ENCODE measurements at places on chromosomes 4 and X.

GRCh38 chr4:13984991-13985800 lies 357.7 kb upstream of the BOD1L1 start:
- peak; percentile 20 for DNase-seq

DNA sequence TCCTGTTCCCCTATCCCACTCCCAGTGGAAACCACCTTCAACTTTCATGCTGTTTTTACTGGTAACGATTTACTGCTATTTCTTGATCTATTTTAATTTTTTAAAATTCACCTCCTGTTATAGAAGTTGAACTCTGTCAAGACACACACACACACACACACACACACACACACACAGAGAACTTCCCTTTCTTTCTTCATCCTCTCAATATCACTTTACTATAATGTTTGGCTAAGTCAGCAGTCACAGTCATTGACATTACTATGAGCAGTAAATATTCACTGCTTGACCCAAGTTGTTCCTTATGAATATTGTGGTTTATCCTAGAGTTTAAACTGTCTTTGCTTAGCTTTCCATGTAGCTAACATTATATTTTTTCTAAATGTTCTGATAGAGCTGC lies 24.0 kb upstream of the SGMS2 start:
- DNase-seq = peak; percentile 48

DNA sequence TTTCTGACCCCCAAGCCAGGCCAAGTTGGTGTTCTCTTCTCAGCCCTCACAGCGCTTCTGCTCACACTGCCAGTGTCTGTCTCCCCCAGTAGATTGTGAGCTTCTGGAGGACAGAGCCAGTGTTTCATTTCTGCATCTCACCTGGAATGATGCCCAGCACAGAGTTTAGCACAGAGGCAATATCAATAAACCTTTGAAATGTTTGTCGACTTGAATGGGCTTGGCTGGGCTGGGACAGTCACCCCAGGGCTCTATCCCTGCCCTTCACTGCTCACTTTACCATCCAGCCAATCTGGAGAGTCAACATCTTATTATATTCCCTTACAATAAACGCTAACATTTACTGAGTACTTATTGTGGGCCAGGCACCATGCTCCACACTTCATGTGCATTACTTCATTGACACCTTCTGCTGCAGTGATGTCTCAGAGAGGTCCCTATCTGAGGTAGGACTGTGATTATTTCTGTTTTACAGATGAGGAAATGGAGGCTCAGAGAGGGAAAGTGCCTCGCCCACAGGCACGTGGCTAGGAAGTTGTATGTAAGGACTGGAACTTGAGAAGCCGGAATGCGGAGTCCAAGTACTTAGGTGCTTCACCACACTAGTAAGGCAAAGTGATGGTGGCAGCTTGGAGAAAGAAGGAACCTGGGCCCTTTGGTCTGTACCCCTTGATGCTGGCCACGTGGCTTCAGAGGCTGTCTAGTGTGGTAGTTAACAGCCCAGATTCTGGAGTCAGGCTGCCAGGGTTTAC lies 19.5 kb downstream of the EFNB1 start:
- DNase-seq = no peak

- peak; percentile 47 for DNase-seq
Observed at GRCh38 chr4:147683188-147683591, 773 bp downstream of the PRMT9 start.

GRCh38 chr4:84579403-84579776 lies 3.5 kb upstream of the CDS1 start:
- no peak for DNase-seq

DNA sequence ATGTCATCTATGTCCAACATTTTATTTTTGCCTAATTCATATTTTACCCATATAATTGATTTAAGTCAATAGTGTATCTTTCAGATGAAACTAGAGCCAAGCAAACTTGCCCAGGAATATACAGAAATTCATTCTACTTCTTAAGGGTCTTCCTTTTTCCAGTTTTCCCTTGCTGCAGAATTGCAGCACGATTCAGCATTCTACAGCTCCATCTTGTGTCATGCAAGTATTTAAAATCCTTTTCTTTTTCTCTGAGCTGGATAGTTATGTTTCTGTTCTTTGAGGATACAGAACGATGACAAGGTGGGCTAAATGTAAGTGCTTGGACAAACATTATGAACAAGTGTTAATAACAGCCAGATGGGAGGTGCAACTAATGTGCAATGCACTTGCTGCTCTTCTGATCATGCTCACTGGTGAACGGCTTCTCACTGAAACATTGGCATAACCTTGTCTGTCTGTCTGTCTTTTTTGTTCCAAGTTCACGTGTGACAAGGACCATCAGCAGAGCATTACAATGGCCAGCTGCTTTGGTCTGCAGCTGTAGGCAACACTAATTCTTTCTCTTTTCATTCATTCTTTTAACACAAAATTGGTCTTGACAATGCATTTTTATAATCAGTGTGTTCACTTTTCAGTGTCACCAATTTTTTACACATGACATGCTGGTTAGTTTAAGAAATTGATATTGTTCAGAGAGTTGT lies 1821.7 kb downstream of the ARAP2 start:
- no peak for DNase-seq

DNA sequence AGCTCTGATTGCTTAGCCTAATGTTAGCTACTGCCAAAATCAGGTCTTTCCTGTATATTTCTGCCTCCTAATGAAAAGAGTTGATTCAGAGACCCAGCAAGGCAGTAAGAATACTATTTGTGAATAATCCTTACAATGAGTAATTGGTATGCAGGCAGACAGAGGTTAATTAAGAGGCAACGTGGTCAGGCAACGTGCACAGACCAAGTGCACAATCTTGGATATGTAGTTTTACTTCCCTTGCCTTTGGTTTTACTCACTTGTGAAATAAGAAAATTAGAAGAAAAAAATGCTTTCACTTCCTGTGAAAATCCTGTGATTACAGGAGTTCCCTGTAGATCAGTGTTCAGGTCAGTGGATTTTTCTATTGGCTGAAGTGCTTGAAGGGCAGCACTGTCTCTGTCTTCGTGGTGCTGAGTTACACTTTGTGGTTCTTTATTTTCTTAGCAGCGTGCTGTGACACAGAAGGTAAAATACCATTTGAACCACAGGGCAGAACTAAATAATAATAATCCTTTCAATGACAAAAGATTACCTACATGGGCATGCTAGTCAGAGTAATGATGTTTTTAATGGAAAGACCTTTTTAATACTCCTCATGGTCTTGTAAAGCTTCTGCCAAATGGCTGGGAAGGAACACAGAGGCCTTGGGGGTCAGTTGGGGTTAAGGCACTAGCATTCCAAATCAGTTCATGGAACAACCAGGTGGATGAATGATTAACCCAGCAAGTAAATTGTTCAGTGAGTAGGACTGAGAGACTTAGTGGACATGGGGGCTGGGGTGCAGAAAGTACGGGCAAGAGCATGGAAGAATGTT lies 430.9 kb downstream of the MAPK10 start:
- no peak for DNase-seq

- no peak for DNase-seq
Observed at GRCh38 chrX:80354966-80355465, 65.2 kb upstream of the TENT5D start.

GRCh38 chr4:19227701-19228100 lies 1024.0 kb upstream of the SLIT2 start:
- no peak for DNase-seq

- no peak for DNase-seq
Observed at GRCh38 chr4:15354371-15355297, 73.2 kb upstream of the C1QTNF7 start.

- no peak for DNase-seq
Observed at GRCh38 chr4:2365913-2366210, 52.6 kb downstream of the ZFYVE28 start.

DNA sequence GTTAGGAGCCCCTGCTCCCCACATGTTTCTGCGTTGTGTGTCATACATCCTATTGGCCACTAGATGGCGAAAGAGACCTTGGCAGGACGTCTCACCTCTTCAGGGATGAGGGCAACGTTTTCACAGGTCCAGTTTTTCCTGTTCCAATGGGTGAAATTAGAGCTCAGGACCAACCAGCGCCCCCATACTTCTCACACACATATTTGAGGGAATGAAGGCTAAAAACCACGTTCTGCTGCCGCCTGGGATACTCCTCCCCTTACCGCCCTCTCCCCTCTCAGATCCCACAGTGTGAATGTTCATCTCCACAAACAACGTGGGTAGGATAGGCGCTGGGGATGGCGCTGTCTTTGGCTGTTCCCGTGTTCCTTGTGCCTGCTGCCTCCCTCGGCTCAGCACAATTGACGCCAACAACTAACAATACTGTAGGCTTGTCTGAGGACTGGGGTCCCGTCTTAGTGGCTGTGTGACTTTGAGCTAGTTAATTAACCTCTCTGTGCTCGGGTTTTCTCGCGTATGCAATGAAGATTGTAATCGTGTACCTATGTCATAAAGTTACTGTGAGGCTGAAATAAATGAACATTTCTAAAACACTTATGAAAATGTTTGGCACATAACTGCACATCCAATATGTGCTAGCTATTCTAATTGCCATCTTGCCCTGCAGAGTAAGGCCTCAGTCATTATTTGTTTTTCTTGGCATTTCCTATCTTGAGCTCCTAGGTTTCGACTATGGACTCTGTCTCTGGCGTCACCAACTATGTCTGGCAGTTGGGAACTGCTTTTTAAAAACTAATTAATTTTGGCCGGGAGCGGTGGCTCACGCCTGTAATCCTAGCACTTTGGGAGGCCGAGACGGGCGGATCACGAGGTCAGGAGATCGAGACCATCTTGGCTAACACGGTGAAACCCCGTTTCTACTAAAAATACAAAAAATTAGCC lies 181.3 kb upstream of the STK26 start:
- DNase-seq = peak; percentile 74

- DNase-seq = no peak
Observed at GRCh38 chr4:56871371-56871866, 36.3 kb upstream of the REST start.

DNA sequence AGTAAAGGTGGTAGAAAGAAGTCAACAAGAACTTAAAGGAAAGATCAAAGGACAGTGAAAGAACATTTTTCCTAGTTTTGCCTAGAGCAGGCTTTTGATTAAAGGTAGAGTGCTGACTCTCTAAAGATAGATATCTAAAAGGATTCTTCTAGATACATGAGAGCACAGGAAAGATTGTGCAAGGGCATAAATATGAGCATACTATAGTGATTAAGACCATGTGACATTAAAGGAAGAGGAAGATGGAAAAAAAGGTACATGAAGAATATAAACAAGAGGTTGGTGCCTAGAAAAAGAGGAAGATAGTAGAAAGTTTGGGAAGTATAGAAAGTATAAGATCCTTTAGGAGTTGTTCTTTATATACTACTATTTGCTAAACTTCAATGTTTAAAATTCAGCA lies 26.1 kb upstream of the TET2 start:
- DNase-seq = peak; percentile 44

DNA sequence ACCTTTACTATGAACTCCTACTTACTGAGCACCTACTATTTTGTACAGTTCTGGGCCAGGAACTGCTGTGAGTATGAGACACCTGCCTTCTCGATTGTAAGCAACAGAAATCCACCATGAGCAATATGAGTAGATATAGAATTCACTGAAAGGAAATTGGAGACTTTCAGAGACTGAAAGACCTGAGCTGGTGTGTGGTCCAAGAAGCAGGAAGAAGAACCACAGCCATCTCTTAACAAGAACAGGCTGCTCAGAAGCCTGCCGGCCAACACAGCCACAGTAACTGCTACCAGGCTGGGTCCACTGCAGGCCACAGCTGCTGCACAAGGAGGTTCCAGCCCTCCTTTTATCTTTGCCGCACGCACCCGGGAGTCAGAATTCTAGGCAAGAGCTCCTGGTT lies 10.8 kb upstream of the ACSL1 start:
- DNase-seq = no peak

DNA sequence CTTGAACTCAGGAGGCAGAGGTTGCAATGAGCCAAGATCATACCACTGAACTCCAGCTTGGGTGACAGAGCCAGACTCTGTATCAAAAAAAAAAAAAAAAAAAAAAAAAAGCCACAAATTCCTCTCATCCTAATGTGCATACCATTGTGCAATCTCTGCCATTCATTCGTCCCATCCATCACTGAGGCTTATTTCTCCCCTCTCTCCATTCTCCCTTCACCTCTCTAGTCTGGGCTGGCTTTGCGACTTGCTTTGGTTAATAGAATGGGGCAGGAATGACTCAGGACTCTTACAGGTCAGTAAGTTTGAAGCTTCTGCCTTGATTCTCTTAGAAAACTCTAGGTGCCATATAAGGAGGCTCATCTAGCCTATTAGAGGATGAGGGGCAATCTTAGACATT lies 60.3 kb upstream of the DDX3X start:
- DNase-seq = peak; percentile 16

DNA sequence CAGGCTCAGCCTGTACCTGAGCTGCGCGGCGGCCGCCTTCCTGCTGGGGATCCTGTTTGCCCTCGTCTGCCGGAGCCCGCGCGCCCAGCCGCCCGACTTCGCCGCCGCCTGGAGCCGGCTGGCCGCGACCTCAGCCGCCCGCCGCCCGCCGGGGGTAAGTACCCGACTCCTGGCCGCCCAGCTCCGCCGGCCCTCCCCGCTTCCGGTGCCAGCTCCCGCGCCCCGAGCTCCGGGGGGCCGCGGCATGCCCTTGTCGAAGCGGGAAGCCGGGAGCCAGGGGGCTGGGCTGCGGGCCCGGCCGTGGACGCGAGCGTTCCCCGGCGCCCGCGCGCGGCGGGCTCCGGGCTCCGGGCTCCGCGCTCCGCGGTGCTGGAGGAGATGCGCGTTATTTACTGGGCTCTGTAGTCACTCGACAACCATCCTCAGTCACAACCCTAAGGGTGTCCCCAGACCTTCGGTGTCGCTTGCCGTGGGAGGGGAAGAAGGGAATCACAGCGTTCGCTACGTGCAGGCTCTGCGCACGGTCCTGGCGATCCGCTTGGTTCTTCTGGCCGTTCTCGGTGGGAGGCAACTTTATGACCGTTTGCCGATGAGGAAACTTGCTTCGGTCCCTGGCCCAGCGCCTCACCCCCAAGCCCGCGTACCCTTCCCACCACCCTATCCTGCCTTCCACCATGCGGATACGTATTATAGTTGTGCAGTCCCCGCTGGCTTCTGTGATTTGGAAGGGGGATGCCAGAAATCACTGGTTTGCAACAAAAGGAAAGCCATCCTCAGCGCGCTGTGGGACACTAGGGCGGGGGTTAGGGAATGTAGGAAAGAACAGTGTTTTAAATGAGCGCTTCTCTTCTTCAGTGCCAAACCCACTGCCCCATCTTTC lies 944 bp downstream of the SNX25 start:
- peak; percentile 49 for DNase-seq

GRCh38 chrX:45843518-45843917 lies 642.8 kb upstream of the DIPK2B start:
- DNase-seq = peak; percentile 47

GRCh38 chr4:76616526-76616925 lies 181.5 kb downstream of the SHROOM3 start:
- DNase-seq = no peak

- no peak for DNase-seq
Observed at GRCh38 chr4:158444621-158445020, 77.1 kb upstream of the RXFP1 start.

DNA sequence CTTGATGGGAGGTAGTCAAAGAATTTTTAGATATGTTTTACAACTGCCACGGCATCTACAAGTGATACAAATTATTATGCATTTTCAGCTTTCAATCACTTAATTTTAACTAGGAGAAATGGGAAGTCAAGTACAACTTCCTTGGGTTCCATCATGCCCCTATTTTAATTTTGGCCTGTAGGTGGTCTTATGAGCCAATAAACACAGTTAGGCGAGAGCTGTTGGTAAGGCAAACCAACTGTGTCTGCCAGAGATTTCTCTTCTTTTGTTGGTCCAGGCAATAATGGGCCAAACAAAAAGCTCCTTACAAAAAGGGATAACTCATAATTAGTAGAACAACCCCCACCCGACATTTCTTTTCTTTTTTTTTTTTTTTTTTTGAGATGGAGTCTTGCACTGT lies 63.3 kb upstream of the ARX start:
- DNase-seq = peak; percentile 10

- no peak for DNase-seq
Observed at GRCh38 chr4:41504167-41504818, 33.7 kb upstream of the LIMCH1 start.
